Breast epithelium (tissue), 4 donors: ENCODE measurements at places on chromosomes 6 and 20. TPM values are rescaled to one million over a fixed set of nuclear protein-coding genes. Genes with fewer than 3 reads are reported as not detected.

DNA sequence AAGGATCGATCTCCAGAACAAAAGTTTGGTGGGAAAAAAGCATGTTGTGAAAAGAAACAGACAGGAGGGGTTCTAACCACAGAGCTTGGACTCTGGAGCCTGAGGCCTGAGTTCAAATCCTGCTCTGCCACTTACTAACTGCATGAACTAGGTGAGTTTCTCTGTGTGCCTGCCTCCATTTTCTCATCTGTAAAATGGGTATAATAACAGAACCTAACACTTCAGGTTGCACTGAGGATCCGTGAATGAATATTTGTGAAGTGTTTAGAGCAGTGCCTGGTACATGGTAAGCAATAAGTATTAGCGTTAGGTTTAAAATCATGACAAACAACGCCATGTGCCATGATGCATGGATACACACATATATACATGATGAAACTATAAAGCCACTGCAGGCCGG is 36.6 kb downstream of the TTLL9 start:
- H3K4me3 ChIP-seq: no peak overlapping the region
- no peak for DNase-seq
- no peaks in the 10 kb centered on the region for H3K27me3 ChIP-seq
- H3K27ac ChIP-seq: no peak overlapping the region

GRCh38 chr20:63553933-63554290 is at the start of gene FNDC11:
TSS of gene FNDC11 (plus strand) at chr20:63554159. CDS start at chr20:63555664, 1,505 bp downstream.
- H3K36me3 ChIP-seq: no peaks in the 10 kb centered on the region
- DNase-seq: no peak
- H3K4me1 ChIP-seq: peaks cover 5% of the 10 kb centered on the region
- H3K4me3 ChIP-seq: peak within 1 kb of the TSS; percentile 70

DNA sequence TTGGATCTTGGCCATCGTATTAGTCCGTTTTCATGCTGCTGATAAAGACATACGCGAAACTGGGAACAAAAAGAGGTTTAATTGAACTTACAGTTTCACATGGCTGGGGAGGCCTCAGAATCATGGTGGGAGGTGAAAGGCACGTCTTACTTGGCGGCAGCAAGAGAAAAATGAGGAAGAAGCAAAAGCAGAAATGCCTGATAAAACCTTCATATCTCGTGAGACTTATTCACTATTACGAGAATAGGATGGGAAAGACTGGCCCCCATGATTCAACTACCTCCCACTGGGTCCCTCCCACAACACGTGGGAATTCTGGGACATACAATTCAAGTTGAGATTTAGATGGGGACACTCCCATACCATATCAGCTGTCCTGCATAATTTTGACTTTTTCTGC is 20.1 kb upstream of the REPS1 start:
- no peak overlapping the region for H3K27ac ChIP-seq
- no peak overlapping the region for H3K4me3 ChIP-seq
- no peaks in the 10 kb centered on the region for H3K27me3 ChIP-seq
- H3K4me1 ChIP-seq: no peaks in the 10 kb centered on the region
- DNase-seq: no peak

Gene GABRR1
- total RNA-seq: not detected
